Activated CD4-positive, alpha-beta T cell treated with anti-CD3 and anti-CD28 coated beads, Interleukin-2, amount 50 U/mL, for 48 hours (primary cell): ENCODE measurements at places on chromosomes 3 and 15.

GRCh38 chr3:25916321-25916720 lies 126.4 kb downstream of the OXSM start:
- no peak for DNase-seq

GRCh38 chr3:175865724-175866123 lies 1006.6 kb downstream of the NAALADL2 start:
- DNase-seq, result no peak

- no peak for DNase-seq
Observed at GRCh38 chr15:80832686-80833085, 53.5 kb downstream of the CEMIP start.

DNA sequence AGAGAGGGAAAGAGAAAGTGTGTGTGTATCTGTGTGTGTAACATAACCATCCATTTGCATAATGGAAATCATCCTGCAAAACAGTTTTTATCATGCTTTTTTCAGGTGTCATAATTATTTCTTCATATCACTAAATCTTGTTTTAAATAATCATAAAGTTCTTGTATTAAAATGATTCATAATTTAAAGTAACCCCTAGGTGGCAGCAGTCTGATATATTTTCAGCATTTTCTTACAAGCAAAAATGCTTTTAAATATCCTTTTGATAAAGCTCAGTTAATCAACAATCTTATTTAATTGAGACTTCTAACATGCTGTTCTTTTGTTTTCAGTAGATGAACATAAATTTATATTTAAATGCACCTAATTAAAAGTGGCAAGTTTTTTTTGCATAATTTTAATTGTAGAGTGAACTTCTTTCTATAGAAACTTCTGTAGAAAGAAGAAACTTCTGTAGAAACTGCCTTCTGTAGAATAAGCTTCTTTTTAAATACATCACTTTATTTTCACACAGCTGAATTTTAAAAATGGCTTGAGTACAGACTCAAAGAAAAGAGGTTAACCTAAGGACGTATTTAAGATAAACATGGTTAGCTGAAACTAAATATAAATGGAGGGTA lies 72.5 kb downstream of the OPA1 start:
- no peak for DNase-seq

- DNase-seq, result no peak
Observed at GRCh38 chr3:167705840-167706239, 28.9 kb downstream of the PDCD10 start.
